Cortex of kidney (tissue), 1 donor: ENCODE measurements at places on chromosomes 2 and 18.

GRCh38 chr18:35938158-35938557 lies 34.3 kb upstream of the RMP24 start:
- no peak for DNase-seq

GRCh38 chr2:156908825-156909224 lies 348.7 kb upstream of the GALNT5 start:
- no peak for DNase-seq

- DNase-seq = no peak
Observed at GRCh38 chr2:22326250-22326649, 1058.7 kb upstream of the KLHL29 start.

DNA sequence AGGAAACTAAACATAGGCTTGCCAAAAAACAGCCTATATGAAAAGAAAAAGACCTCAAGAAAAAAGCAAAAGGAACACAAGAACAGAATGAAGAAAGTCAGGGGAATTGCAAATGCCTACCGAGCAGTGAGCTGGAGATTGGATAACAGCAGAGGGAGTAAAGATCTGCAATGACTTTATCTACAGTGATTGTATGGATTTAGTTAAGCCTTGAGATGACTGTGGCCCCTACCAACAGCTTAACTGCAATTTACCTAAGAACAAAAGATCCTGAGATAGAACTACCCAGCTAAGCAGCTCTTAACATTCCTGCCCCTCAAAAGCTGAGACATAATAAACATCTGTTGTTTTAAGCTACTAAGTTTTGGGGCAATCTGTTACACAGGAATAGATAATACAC lies 20.5 kb downstream of the LNPK start:
- no peak for DNase-seq

- no peak for DNase-seq
Observed at GRCh38 chr2:102484310-102485061, 11.5 kb downstream of the SLC9A4 start.

GRCh38 chr2:18834341-18834740 lies 245.0 kb upstream of the NT5C1B start:
- no peak for DNase-seq

- no peak for DNase-seq
Observed at GRCh38 chr2:9336241-9336575, 87.1 kb downstream of the ITGB1BP1 start.

DNA sequence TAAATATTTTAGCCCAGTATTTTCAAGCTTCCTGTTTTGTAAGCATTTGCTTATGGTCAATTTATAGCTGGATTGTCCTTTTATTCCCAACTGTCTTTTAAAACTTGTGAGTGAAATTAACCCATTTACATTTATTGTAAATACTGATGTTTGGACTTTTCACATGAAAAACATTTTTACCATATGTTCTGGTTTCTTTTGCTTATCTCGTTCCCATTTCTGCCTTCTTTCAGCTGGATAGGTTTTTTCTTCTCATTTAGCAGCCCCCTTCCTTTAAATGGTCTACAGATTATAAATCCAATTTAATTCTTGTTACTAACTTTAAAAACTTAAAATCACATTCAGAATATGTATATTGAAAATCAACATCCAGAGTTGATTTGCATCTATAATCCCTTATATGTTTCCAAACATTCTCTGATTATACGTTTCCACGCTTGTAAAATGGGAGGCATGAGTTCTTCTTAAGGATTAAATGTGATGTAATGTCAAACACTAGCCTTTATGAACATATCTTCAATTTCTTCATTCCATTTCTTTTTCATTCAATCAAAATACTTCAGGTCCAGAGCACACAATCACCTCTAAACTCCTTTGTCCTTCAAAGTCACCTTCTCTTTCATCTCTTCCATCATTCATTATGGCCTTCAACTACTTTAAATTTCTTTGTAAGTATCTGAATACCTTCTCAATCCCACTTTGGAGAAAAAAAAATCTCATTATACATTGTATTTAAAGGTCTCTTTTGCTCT lies 1.1 kb upstream of the KDM3A start:
- DNase-seq = no peak

DNA sequence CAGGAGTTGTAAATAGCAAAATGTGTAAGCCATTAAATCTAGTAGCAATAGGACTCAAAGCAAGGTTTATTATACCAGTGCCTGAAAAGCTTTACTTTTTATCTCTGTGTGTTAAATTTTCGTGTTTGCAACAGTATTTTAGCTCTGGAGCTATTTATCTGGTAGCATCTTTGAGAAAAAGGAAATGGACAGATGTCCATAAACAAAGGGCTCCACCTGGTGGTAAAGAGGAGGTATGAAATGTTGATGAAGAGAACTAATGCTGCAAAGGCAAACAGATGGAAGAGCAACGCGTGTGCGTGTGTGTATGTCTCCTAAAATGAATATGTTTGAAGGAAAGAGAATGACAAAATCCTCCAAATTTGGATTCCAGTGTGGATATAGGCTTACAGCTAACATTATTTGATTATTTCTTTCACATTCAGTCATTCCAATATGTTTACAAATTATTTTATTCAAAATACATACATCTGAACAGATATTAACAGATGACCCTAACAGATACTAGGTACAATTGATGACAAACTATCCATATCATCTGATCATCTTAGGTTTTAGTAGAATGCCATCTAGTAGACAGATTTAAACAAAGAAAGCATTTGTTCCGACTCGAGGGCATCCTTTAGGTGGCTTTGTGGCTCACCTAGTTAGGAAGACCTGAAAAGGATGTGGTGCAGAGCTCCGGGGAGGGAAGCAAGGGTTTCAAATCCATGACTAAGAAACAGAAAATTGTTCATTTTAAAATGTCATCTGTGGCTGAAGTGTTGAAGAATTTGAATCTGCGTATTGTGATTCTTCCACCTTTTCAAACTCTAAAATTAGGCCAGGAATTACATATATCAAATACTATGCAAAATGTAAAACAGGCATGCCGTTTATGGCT lies 383.3 kb downstream of the MTX2 start:
- no peak for DNase-seq

- DNase-seq = no peak
Observed at GRCh38 chr2:31378791-31379501, 35.6 kb downstream of the XDH start.

DNA sequence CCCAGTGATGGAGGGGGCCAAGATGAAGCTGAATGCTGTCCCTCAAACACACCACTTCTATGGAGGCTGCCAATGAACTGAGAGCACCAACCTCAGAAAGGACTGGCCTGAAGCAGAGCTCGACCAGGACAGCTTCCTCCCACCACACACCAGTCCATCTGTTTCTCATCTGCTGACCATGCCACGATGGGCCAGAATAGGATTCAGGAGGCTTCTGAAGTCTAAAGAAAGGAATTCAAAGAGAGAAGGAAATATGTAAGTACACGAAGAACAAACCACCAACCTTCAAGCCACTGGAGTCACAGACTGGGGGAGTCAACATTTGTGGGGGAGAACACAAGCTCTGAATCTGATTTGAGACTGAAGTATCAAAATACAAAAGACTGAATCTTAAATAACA lies 157.6 kb upstream of the CCDC68 start:
- no peak for DNase-seq

DNA sequence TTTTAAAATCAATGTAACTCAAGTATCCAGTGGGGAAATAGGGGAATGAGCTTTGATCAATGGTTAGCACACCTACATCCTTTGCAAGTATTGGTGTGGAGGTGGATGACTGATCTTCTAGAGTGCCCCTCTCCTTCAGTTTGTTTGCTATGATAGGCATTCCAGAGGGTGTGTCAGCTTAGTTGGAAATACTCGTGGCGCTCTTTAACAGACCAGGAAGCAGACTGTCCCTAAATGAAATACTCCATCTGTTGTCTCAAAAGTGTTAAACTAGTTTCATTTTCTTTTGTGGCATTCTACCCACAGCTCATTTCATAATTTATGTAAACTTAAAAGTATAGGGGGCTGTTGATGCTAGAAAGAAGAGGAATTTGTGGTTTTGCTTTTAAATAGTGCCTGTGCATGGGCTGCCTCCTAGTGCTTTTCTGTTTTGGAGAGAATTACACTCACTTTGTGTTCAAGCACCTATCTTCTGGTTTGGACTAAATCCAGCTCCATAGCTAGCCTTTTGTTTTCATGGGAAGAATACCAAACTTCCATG lies 66.2 kb downstream of the STAT1 start:
- no peak for DNase-seq
